Activated T-helper 9 cell treated with anti-CD3 and anti-CD28 coated beads, Interleukin-2, amount 50 U/mL, for 16 hours (primary cell): ENCODE measurements at places on chromosomes 5 and 9.

DNA sequence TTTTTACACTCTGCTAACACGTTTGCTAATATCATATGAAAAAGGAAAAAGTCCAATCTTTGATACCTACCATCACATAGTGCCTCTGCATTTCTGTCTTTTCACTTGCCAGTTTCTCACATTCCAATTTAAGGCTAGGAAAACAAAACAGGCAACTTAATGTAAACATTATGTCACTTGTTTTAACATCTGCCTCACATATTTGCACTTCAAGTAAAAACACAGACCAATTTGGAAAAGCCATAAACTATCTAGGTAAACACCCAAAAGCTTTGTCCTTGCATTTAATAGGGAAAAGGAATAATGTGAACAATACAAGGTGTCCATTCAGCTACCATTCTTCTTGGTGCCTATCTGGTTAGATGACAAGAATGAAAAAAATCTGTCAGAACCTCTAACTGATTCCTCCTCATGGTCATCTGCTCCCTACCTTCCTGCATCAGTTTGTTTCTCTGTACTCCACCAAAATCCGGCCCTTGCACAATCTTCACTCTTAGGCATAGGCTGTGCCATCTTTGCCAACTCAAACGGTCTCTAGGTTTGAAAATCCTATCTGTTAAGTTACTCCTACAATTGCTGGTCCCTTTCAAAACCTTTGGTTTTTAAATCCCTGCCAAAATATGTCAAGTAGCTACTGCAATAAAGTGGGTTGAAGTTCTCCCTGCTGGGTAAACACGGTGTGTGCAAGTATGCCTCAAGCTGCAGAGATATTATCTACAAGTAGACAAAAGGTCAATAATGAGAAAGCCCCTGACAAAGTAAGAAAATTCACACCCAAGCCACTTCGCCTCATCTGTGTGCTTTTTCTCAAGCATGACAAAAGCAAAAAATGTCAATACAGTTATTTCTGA is 3.4 kb downstream of the TLE1 start:
- no peak for DNase-seq

- DNase-seq, result no peak
Observed at GRCh38 chr5:1212881-1213280, 11.5 kb downstream of the SLC6A19 start.

DNA sequence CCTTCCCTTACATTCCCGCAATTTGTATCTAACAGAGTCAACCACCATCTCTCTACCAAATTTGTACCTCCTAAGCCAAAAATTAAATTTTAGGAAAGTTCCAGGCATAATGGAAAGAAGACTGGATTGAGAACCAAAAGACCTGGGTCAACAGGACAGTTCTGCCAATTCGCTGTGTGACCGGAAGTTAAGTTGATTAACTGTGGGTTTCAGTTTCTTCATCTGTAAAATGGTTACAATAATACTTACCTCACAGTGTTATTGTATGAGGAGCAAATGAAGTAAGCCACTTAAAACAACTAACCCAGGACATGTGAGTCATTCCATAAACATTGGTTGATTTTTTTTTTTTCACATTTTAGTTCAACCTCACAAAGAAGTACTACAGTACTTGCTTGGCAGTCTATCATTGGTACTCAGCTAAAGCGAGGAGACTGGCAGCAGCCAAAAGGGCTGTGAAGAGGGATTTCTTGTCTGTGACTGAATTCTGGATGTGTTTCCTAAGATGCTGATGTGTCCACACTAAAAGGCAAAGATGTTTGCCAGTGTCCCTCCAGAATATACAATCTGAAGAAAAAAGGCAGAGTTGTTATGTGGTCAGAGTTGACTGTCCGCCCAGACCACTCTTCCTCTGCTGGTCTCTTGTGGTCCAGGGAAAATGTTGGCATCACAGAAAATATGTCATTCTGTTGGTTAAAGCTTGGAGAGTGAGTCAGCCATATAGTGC is 198.6 kb downstream of the TLE1 start:
- no peak for DNase-seq

GRCh38 chr5:150143350-150144245 is 12.0 kb downstream of the PDGFRB start:
- DNase-seq, result no peak

GRCh38 chr9:24035816-24036215 is 209.8 kb upstream of the ELAVL2 start:
- DNase-seq, result no peak

DNA sequence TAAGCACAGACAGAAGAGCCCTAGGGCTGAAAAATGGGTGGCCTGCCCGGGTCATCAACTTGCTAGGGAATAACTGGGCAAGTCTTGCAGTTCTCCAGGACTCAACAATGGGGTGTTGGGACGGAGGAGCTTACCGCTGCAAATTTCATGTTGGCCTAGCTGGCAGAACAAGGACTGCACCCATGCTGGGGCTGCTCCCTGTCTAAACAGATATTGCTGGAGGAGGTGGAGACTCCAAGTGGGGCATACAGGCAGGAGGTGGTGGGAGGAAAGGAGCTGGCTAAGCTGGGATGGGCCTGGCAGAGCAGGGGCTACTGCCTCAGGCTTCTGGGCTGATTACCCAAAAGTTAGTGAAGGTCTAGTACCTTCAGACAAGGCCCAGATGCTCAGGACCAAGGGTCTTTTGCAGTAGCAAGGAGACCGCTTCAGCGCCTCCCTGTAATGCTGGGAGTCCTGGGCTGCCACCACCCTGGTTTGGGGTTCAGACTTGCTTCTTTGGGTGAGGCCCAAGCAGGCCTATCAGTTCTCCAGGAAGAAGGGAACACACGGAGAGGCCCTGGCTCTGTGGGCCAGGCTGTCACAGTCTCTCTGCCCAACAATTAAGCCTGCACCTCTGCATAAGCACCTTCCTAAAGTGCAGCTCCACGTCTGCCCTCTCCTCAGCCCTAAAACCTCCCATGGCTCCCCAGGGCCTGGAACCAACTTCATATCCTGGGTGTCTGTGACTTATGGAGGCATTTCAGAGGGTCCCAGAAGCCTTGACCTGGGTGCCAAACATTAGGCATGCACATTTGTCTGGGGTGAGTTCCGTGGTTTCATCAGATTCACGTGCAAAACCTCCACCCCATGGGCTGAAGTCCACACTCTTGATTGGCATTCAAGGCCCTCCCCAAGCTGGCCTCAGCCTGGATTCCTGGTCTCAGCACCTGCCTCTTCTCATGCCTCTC is 24.2 kb upstream of the KIF12 start:
- no peak for DNase-seq

DNA sequence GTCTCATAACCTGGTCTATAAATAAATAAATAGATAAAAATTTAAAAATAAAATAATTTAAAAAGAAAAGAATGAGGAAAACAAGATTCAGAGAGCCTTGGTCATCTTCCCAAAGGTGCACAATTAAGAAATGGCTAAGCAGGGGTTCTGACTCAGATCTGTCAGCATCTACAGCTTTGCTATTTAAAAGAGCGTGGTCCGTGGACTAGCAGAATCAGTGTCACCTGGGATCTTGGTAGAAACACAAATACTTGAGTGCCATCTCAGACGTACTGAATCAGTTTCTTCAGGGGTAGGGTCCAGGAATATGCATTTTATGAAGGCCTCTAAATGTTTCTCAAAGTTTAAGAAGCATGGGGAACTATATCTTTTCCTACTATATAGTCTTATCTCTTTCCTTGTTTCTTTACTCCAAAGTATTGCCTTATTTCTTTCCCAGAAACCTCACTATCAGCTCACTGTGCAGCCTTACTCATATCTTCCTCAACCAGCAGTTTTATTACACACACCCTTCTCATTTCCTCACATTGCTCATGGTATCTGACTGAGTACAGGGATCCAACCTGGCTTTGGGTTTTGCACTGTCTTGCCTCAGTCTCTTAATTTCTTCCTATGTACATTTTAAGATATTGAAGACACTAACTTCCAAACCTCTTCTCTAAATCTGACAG is 58.6 kb downstream of the TMC1 start:
- DNase-seq, result no peak

DNA sequence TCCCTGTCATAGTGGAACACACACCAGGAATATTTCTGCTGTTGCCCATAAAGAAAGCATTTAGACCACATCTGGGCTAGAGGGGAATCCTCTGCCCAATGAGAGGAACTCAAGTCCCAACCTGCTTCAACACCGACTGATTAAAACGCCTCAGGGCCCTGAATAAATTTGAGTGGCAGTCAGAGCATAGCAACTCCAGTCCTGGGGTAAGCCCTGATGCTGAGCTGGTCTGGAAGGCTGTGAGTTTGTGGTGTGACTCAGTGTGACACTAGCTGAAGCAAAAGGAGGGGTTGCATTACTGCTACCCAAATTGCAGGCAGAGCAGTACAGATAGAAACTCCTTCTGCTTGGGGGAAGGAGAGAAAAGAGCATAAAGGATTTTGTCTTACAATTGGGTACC is 148.3 kb downstream of the PRDM9 start:
- DNase-seq, result no peak

- DNase-seq, result no peak
Observed at GRCh38 chr5:125043781-125044391, 297.4 kb upstream of the ZNF608 start.

- DNase-seq, result no peak
Observed at GRCh38 chr9:87787735-87788134, 61.8 kb downstream of the CTSL start.

- no peak for DNase-seq
Observed at GRCh38 chr9:98849563-98849962, 42.1 kb downstream of the GALNT12 start.

DNA sequence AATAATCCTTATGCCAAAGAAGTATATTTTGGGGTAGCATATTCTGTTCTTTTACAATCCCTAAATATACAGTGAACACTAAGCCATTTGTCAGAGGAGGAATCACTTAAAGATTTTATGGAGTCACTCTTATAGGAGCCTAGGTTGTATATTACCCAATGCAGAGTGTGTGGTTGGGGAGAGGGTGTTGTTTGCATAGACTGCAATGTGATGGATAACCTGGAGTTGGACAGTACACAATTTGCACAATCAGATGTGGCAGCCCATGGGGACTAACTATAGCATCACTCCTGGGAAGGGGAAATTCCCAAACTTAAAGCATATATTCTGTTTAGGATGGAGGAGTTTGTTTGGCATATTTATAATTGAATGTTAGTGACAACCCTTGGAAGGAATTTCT is 9.6 kb upstream of the NDFIP1 start:
- DNase-seq, result no peak

DNA sequence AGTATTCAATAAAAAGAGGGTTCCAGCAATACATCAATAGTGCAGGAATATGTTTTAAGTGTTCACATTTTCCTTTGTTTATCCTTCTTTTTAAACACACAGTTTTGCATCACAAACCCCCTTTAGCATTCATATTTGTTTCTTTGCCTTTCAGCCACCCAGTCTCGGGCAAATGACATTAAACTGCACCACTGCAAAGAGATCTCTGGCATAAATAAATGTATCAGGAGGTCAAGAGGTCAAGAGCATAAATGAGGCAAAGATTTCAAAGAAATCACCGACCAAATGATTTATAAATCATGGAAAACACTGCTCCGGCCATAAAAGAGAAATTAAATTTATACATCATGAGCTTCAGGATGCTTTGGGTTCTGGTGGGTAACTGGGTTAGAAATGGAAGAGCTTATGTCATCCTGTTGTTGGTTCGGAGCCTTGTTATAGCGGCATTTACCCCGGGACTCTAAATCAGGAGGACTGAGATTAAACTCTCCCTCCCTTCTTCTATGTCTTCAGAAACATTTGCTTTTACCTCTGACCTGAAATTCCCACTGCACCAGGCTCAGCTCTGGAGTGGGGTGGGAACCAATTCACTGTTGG is 449.6 kb upstream of the CLINT1 start:
- no peak for DNase-seq
